NCI-H2081 treated with DMSO at 0.1 percent for 48 hours (cell line): ENCODE measurements at places on chromosomes 5 and 9.

- DNase-seq: no peak
Measured at GRCh38 chr5:140725799-140726471, 25.7 kb downstream of the ZMAT2 start.

DNA sequence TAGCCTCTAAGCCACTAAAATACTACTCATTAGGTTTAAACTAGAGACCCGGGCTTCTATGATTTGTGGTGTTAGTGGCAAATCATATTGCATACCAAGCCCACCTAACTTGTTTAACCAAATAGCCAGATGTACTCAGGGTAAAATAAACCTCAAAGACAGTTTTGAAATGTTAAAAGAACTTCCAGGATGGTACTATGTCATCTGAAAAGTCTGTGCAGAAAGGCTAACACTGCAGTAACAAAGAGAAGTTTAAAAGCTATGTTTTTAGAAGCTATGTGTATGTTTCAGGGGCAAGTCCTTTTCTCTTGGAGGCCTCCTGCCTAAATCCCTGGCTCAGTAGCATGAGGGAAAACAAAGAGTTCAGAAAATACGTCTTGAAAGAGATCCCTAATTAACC lies 84.9 kb upstream of the IL7R start:
- DNase-seq: no peak

- no peak for DNase-seq
Measured at GRCh38 chr9:87973730-87974292, 522 bp downstream of the CDK20 start.

DNA sequence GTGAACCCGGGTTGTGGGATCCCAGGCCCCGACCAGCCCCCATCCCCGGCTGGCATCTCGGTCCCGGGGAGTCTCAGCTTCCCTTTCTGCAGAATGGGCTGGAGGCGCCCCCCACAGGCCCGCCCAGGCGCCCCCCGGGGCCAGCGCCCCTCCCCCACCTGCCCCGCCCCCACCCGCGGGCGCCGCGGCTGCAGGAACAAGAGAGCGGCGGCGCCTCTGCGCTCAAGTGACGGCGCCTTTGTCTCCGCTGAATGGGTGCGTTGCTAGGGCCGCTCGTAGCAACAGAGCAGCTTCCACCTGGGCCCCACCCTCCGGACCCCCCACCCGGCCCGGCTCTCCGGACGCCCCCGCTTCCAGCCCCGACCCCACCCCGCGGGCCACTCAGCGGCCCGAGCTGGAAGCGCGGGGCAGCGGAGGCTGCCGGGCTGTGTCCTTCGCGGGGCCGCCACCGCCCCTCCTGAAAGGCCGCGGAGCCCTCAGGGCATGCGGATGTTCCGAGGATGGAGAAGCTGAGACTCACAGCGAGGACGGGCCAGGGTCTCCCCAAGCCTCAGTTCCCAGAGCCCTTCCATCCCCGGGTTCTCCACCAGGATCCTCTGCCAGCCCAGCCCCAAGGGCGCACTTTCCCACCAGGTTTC lies 27.5 kb downstream of the ADGRD2 start:
- no peak for DNase-seq

- no peak for DNase-seq
Measured at GRCh38 chr9:36987409-36987808, 46.7 kb downstream of the PAX5 start.

DNA sequence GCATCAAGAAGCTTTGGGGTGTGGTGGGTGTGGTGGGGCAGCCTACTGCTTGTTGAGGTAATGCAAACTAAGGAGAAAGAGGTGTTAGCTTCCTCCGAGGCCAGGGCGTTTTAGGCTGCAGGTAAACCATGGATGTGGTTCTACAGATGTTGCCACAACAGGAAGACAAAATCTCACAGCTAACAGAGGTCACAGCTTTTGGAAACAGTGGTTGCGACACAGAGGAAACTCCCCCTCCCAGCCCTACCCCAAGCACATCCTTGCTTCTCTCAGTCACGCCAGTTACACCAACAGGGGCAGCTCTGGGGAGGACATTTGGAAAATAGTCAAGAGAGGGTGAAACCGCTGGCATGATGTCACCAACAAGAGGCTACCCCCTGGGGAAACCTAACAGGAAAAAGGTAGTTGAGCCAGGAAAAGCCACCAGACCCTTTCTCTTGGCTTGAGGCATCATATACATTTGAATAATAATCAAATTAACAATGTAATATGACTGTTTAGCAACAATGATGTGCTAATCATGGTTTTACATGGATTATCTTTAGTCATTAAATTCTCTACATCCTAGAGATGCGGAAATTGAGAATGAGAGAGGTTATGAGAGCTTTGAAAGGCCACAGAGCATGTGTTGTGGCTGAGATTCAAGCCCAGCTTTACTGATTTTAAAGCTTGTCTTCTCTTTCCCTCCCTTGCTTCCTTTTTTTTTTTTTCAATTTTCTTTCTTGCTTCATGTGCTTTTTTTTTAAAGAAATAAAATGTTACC lies 82.2 kb upstream of the IL12B start:
- DNase-seq: no peak

DNA sequence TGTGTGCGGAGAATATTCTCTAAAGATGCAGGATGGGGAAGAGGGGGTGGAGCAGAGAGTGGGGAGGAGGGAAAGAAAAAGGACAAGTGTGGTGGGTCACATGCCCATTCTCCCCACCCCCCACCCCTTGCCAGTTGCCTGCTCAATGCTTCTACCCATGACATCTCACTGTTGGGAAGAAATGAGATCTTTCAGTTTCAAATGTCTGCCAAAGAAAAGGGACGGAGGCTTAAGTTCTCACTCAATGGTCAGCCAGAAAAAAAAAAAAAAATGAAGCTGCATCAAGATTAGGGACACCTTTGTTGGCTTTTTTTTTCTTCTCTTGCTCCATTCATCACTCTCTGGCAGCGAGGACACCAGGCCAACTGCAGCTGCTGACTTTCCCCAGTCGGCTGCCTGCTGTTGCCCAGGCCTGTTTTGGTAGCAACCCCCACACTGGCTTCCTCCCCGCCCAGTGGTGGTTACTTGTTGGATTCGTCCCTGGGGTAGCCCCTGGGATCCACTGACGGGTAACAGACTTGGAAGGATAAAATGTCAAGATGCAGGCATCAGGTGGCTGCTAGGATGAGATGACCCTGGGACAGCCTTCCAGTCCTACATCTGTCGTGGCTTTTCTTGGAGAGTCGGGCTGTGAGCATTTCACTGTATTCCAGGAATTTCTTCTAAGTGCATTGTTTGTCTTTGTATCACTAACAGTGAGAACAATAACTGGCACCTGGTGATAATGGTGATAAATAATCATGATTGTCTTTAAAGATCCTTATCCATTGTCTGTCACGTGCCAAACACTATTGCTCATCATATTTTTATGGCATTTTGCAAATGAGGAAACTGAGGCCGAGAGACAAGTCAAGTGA lies 9.1 kb downstream of the WWC1 start:
- DNase-seq: no peak

DNA sequence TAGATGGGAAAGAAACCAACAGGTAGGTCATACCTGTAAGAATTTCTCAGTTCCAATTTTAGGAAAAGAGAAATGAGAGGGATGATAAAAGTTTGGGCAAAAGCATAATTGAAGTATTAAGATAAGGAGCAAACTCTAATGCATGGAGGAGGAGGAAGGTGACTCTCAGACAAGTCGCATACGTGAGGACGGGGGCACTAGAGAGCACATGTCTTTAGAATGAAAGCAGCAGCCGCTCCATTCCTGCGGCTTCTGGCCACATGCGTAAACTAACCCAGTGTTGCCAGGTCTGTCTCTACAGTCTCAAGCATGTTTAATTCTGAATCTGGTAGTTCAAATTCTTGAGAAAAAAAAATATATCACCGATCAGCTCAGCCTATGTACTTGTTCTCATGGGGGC lies 371.5 kb upstream of the SLC30A5 start:
- DNase-seq: no peak

- no peak for DNase-seq
Measured at GRCh38 chr9:1591310-1591709, 423.8 kb upstream of the SMARCA2 start.

DNA sequence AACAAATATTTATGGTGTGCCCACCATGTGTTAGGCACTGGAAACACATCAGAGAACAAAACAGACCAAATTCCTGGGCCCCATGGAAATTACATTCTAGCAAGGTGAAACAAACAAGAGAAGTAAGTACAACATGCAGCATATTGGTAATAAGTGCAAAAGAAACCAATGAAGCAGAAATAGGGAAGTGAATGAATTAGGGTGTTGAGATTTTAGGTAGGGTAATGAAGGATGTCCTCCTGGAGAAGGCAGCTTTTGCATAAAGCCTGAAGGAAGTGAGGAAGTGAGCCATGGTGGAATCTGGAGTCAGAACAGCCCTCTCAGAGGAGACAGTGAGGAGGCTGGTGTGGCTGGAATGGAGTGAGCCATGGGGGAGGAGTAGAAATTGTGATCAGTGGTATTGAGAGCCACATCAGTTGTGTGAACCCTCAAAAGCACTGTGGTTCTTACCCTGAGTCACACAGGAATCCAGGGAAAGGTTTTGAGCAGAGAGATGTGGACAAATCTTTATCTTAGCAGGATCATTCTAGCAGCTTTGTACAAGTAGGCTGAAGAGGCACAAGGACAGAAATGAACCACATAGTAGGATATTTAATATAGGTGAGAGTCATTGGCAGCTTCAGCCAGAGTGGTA lies 52.7 kb upstream of the ARL15 start:
- no peak for DNase-seq

DNA sequence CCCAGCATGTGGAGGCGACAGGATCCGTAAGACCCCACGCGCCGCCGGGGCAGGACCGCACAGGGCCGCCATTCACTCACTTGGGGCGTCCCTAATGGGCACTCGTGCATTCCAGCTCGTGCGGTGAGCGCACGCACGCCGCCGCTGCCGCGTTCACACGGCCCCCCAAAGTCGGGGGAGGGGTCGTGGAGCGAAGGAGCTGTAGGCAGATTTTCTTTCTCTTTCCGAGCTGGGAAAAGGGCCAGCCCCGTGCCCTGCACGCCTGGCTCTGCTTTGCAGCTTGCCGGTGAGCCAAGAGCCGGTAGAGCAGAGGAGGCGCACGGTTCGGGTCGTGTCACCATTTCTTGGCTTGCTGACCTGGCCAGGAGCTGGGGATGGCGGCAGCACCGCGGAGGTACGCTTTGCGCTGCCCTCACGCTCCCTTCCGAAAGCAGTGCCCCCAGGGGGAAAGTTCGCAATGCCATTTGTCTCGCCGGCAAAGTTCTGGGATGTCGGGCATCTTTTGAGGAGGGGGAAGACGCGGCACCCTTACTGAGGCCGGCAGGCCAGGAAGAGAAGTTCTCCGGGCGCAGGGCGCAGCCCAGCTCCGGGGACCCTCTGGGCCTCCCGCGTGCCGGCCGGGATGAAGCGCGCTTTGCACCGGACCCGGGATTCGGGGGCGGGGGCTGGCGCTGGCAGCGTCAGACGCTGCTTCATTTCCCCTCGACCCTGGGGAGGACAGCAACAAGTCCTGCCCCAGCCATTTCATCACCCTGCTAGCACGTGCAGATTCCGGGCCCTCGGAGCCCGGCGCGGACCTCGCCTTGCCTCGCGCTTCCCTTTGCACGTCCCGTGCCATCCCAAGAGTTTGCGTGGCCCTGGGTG lies 898 bp downstream of the STC2 start:
- no peak for DNase-seq

DNA sequence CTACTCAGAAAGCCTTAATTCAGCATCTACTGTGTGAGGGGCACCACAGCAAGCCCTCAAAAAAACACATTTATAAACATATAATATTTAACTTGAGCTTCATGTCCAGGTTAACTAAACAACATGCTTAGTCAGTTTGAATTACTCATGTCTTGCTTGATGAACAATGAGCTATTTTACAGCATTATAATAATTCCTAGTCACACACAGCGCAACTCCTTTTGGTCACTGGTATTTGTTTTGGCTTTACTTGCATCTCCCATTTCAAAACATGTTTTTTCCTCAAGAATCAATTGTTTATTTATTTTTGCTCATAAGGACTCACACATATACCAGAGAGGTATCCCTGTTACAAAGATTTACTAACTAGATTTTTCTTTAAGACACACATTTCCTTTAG lies 616.7 kb upstream of the DAB2 start:
- no peak for DNase-seq

- DNase-seq: no peak
Measured at GRCh38 chr9:19619221-19619620, 169.6 kb downstream of the SLC24A2 start.

- no peak for DNase-seq
Measured at GRCh38 chr5:54301220-54301619, 9.2 kb downstream of the ARL15 start.

DNA sequence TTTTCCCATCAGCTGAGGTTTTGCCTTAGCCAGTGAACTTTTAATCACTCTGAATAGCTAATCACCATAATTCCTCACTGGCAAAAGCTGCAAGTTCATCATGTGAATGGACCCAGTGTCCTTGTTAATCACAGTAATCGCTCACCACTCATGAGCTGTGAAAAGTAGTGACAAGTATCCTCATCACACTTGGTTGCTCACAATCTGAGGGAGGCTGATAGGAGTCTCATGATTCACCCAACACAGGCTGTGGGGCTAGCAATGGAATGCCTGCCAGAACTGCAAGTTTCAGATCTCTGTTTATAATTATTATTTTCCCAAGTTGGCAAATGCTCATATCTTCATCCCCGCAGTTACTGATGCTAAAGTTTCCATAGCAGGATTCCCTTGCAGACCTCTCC lies 467.2 kb downstream of the KIF4B start:
- no peak for DNase-seq

DNA sequence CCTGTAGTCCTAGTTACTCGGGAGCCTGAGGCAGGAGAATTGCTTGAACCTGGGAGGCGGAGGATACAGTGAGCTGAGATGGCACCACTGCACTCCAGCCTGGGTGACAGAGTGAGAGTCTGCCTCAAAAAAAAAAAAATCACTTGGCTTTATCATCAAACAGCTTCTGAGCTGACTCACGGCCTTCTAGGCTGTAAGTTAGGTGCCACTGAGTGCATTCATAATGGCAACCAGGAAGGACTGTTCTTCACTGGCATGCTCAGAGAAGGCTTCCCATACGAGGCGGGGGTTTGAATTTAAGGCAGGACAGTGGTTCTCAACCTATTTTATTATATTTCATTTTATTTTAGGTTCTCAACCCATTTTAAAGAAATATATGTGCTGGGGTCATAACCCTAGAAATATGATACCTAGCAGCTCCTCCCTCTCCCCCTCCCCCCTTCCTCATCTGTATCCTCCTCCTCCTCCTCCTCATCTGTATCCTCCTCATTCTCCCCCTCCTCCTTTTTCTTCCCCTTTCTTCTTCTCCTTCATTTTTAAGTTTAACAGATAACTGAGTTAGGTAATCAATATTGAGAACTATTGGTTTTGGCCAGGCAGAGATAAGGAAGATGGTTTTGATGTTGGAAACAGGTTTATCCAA lies 19.0 kb upstream of the LHFPL2 start:
- no peak for DNase-seq
